CD14-positive monocyte (primary cell): ENCODE measurements at places on chromosomes 4 and X.

DNA sequence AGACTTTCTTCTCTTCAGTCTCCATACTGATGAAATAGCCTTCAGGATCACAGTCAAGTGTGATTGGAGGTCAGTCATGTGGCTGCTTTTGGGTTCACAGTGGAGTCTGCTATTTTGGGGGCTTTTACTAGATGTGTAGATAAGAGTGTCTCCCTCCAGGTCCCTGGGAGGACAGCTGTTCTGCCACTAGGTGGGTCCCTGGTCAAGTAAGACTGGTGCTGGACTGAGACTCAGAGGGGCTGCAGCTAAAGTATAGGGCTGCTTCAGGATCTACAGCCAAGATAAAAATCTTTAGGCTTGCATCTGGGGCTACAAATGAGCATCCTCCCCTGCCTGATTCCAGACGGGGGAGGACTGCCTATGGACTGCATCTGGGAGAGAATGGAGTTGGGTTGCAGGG is 200.7 kb upstream of the ANKRD50 start:
- DNase-seq, result no peak

DNA sequence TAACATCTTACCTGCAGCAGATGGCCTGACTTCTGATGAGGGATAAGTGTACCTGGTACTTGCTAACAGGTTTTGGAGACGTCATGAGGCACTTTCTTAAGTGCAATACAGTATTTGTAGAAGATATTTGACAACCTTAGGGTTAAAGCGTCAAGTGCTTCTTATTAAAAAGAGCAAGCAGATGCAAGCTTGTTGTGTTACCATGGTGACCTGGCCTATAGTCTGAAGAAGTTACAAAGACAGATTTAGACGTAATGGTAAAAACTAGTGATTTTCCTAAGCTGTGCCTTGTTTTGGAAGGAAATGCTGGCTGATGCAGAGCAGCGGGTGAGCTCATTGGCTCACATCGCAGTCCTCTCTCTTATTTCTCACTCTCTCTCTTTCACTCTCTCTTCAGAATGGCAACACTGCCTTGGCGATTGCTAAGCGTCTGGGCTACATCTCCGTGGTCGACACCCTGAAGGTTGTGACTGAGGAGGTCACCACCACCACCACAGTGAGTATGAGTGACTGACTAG is 243.6 kb downstream of the ANK2 start:
- DNase-seq, result no peak

DNA sequence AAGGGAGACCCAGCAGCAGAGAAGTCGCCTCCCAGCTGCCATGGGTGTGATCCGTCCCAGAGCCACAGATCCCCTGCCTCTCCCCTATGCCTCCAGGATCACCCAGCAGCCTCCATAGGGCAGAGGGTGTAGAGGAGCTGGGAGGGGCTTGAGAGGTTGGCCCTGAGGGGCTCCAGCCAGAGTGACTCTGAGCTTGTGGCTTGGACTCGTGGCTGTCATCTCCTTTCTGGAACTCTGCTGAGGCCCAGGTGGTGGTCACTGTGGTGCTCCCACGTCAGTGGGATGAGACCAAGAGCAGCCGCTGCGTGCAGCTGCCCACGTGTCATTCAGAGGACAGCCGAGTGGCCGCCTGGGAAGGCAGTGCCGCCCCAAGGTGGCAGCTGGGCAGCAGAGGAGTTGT is 4.2 kb downstream of the TACC3 start:
- DNase-seq, result no peak

DNA sequence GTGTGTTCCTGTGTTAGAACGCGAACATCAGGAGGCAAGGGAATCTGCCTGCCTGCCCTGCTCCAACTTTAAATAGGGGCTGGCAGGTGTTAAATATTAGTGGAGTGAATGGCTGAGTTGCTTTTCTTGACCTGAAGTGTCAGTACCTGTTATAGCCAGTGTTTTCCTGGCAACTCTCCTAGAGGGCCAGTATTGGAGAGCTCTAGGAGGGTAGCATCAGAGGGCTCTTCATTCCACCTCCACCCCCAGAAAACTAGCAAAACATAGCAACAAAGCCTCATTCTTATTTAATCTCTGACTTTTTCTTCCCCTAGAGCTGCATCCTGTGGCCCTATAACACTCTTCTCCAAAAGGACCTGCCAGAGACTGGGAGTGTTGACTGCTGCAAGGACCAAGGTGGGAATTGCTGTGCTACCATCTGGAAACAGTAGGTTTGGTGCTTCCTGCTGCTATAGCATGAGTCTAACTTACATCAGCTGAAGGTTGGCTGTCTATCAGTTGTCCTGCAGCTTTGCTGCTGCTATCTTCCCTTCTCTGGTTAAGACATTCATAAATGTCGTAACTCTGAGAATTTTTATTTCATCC is 33.5 kb downstream of the SGMS2 start:
- DNase-seq, result no peak

DNA sequence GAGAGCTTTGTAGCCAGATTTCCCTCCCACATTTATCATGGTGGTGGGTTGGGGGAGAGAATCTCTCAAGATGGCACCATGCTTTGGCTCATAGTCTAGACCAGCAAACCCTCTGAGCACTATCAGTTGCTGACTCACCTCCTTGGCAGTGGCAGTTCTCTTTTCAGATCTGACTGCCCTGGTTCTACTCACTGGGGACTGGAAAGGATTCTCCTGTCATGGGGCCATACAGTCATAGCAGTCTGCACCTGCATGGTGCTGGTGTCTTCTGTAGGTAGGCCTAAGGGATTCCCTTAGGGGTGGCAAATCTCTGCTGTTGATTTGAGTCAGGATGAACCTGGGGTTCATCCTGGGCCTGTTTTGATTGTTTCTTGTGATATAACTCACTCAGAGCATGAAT is 2.6 kb downstream of the TEX13B start:
- DNase-seq, result no peak

GRCh38 chr4:67428819-67429218 is 116.5 kb downstream of the CENPC start:
- DNase-seq, result no peak

DNA sequence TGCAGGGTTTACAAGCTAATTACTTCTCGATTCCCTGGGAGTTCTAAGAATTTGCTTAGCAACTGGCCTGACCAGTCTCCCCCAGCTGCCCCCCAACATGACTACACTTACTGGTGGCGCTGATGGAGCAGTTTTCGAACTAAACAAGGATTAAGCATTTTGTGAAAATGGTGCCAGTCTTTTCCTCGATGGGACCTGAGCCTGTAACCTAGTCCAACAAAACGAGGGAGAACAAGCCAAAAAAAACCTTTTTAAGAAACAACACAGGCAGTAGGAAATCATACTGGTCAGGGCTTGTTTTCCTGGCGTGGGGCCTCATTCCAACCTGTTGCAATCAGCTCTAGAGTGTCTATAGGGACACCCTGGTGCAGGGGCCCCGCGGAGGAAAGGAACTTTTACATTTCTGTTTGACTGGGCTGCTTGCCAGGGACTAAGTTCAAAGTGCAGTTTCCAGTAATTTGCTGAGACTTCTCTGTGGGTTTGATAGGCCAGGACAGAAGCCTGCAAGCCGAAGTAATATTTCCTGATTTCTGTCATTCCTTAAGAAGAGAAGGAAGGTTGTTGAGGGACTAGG is 158.7 kb downstream of the SPRY1 start:
- no peak for DNase-seq

- no peak for DNase-seq
Observed at GRCh38 chr4:151227172-151227571, 49.8 kb upstream of the PRSS48 start.
